Stimulated activated CD4-positive, alpha-beta T cell treated with anti-CD3 and anti-CD28 coated beads, Interleukin-2, amount 100 ng/mL, for 4 hours (primary cell): ENCODE measurements at places on chromosomes 5 and 9.

GRCh38 chr9:137233143-137233980 is 2.7 kb downstream of the SLC34A3 start:
- DNase-seq = no peak

DNA sequence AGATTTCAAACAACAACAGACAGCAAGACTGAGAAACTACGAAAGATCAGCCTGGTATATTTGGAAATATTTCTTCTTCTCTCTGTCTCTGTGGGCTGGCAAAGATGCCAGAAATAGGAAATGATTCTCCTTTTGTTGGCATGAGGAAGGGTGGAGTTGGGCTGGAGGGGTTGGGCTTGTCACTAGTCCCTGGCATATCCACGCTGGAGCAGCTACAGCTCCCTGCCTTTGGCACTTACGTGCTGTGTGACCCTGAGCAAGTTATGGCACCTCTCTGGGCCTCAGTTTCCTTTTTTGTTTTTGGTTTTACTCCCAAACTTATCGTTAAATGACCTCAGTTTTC is 354 bp upstream of the KCNMB1 start:
- DNase-seq = no peak

DNA sequence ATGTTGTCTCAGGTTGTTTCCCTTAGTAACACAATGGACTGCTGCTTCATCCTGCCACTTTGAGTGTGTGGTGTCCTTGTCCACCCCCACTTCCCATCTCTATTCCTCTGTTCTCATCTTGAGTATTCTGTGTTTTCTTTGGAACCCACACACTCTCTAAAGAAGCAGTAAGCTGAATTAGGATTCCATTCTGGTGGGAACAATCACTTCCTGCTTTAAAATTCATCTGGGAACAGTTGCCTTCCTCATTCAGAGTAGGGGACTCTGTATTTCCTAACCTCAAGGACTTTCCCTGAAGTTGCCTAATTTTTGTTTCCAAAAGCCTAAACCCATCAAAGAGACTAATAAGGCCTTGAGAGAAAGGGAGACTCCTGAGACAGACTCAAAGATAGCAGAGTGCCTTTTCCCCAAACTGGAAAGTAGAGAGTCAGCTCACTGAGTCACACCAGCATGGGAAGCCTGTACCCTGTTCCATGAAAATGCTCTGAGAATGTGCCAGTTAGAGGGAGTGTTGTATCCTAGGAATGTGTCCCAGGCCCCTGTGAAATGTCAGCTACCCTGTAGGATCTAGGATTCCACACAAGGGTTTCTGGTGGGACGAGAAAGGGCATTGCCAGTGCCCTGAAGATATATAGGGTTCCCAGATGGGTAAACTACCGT is 63.6 kb downstream of the CCDC192 start:
- DNase-seq = no peak

GRCh38 chr5:158979749-158980521 is 119.8 kb downstream of the EBF1 start:
- DNase-seq = no peak

DNA sequence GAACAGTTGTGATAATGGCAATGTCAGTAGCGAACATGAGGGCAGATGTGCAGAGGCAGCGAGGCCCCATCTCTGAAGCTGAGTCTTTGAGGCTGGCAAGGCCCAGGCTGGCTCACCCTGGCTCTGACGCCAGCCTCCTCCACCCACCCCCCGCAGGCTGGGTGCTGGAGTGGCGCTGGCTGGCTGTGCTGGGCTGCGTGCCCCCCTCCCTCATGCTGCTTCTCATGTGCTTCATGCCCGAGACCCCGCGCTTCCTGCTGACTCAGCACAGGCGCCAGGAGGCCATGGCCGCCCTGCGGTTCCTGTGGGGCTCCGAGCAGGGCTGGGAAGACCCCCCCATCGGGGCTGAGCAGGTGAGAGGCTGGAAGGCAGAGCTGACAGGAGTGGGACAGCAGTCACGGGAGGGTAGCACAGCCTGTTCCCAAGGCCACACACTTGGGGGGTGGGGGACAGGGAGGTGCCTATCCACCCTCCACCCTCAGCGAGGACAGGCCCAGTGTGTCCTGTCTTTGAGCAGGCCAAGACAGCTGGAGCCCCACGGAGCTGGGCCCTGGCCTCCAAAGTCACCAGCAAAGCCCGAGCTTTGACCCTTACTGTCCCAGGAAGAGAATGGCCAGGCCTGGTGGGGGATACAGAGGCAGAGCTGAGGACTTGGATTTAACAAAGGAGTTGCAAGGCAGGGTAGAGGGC is 5.6 kb downstream of the SLC2A8 start:
- DNase-seq = no peak

GRCh38 chr5:32713770-32714381 is 2.8 kb downstream of the NPR3 start:
- DNase-seq = no peak

DNA sequence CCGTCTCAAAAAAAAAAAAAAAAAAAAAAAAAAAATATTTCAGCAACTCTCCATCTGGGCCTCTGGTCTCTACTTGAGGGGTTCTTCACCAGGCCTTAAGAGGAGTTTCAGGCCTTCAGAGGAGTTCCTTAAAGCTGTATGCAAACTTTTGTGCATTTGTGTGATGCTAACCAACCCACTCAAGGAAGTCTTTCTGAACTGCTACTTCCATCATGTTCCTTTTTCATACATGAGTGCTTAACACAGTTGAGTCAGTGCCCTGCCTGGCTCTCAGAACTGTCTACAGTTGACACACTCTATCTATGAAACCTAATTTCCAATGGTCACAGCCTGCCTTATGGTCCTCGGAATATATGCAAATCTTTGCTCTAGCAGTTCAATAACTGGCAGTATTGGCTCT is 146.5 kb downstream of the MEF2C start:
- no peak for DNase-seq

- no peak for DNase-seq
Measured at GRCh38 chr9:101625876-101626275, 31.1 kb upstream of the PPP3R2 start.

DNA sequence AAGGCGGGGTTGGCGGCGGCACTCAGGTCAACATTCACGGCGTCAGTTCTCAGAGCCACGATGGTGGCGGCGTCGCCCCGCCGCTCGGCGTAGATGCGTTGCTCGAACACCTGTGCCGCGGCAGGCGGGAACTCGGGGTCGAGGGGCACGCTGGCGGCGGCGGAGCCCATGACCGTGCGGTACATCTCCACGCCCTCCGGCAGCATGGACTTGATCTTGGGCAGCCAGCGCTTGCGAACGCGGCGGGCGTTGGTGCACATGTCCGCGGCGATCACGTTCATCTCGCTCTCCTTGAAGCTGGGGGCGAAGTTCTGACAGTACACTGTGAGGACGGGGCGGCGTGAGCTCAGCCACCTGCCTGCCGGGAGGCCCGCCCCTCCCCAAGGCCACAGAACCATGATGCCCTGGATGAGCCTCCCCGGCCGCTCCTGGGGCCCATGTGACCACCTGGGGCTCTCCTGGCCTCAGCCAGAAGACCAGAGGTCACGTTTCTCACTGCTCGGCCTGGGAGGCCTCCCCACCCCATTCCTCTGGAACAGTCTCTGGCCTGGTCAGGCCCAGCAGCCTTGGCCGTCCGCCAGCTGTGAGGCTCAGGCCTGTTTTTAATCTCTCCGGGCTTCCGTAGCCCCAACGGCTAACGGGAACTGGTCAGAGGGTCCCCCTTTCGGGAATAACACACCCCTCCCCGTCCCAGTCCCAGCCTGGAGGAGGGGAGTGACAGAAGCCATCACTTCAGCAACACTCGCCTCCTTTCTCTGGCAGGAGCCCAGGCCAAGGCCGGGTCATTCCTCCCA is 50.7 kb upstream of the UBAC1 start:
- no peak for DNase-seq

- no peak for DNase-seq
Measured at GRCh38 chr5:173850659-173851058, 37.5 kb upstream of the CPEB4 start.

DNA sequence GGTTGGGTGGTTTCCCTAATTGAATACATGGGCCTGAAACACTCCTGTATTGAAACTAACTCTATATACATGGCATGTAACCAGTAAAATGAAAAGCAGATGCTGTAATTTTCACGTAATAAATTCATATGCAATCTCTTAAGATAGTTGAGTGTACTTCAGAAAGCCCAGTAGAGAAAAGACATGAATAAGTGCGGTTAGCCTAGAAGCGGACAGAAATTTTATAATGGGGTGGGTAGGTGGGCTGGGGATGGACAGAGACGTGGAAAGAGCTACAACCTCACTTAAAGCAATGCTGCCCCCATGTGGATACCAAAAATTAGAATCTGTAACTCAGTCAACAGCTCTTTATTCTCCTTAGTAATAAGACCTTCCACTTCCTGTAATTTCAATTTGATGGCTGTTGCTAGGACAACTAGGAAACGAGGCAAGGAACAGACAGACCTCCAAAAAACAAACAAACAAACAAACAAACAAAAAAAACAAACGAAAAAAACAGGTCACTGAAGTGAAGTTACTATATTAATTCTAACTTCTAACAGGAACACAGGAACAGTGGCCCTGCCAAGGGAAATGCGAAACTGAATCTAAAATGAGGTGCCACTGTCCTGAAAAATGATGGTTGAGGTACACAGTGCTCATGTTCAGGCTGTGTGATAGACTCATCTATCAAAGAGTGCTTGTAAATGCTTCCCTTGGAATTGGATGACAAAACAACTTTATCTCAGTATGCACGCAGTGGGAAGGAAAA is 103.4 kb upstream of the GNA14 start:
- no peak for DNase-seq

DNA sequence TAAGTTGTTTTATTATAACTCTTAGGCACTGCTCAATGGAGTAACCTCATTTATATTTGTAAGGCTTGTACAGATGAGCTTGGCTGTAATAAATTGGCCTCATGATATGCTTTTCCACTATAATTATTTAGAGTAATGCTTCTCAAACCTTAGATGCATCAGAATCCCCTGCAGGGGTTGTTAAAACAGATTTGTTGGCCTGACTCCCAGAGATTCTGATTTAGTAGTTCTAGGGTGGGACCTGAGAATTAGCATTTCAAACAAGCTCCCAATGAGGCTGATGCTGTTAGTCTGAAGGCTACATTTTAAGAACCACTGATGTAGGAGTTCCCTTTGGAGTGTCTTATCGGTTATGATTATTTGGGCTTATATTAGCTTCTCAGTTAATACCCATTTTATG is 38.2 kb upstream of the ARSB start:
- no peak for DNase-seq

DNA sequence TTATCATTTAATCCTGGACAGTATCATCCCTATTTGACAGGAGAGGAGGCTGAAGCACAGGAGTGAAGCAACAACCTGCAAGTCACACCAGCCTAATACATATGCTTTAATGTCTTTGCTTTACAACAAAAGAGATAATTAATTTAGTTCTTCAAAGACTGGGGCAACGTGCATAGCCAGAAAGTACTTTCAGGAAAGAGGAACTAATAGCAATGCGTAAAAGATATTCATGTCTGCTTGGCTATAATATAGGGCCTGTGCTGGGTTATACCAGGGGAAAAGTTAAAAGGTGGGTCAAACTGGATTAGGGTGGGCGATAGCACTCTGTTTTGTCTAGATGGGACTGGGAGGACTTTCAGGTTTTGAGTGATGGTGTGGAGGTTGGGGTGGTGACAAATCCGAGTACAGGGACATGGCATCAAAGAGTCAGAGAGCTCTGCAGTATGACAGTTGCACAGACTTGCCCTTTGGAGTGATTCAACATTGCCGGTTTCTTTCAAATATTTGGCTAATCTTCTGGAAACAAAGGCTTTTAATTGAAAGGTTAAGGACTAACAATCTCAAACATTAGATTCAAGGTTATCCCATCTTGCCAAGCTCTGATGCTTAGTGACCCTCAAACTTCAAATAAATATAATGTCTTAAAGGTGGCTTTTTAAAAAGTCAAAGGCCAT is 11.9 kb downstream of the DAB2 start:
- no peak for DNase-seq

DNA sequence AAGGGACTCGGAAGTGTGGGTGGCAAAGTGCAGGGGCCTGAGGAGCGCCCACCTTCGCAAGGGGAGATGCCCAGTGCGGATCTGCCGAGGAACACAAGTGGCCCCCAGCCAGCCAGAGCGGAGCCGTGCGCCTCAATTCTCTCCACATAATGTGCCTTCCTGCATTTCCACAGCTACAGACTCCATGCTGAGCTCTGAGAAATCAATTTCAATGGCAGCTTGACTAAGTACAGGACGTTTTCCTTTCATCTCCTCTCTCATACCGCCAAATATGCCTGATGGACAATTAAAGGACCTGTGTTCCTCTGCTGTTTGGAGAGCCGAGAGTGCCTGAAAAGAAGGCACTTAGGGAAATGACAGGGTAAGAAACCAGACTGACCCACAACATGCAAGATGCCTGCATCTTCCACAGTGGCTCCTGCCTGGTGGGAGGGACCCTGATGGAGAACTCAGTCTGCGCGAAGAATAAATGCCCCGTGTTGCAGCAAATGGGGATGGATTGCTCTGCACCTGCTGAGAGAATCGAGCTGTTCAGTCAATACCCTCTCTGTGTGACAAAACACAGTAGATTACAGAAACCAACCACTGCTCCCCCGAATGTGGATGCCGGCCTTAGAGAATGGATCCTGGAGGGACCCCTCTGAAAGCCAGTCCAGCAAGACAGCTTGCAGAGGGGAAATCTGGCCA is 38.6 kb upstream of the OLFM1 start:
- DNase-seq = no peak

DNA sequence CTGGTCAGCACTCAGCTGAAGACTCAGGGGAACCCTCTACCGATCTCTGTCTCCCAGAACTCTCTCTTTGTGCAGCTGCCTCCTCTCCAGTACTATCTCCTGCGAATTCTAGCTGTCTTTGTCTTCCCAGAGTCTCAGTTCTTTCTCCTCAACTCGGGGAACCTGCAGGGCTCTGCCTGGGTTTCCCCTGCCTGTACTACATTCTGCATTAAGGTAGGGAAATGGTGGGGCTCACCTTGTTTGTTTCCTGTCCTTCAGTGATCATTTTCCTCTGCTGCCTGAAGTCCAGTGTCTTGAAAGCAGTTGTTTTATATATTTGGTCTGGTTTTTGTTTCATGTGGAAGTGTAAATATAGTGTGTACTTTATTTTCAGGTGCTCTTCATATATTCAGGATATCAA is 43.1 kb upstream of the IGFBPL1 start:
- DNase-seq = no peak

GRCh38 chr9:134376386-134377142 is 50.3 kb downstream of the RXRA start:
- no peak for DNase-seq

DNA sequence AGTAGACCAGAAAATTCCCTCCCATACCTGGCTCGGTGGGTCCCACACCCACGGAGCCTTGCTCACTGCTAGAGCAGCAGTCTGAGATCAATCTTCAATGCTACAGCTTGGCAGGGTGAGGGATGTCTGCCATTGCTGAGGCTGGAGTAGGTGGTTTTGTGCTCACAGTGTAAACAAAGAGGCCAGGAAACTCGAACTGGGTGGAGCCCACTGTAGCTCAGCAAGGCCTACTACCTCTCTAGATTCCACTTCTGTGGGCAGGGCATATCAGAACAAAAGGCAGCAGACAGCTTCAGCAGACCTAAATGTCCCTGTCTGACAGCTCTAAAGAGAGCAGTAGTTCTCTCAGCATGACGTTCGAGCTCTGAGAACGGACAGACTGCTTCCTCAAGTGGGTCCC is 5.6 kb upstream of the GZMA start:
- peak; percentile 9 for DNase-seq
